ENCODE measurements at places on chromosomes 1 and 21. TPM values are rescaled to one million over a fixed set of nuclear protein-coding genes. Genes with fewer than 3 reads are reported as not detected.

OR2M3 gene
- total RNA-seq: not detected

LIN28A gene
- not detected for total RNA-seq

RERE gene
- total RNA-seq: 19.6 TPM

G0S2 gene
- total RNA-seq: 3.0 TPM

SLC9C2 gene
- not detected for total RNA-seq

NPHS2 gene
- not detected for total RNA-seq

LRRC8B gene
- 4.0 TPM for total RNA-seq

SPRR1A gene
- not detected for total RNA-seq
